SHP77 (cell line): ENCODE measurements at places on chromosomes 2 and 18.

DNA sequence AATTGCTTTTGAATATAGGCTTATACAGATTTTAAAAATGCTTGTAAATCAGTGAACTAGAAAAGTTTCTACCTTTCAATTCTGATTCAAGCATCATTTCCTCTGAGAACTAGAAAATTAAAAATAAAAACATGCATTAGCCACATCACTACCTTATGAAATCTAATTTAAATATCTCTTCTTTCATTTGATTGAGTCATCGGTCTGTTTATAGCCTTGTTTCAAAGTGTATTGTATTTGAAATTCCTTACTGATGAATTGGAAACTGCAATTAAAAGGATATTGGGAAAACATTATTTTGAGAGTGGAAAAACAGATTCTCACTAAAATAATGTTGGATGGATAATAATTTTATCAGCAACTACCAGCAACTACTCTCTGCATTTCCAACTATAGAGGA is 717.7 kb upstream of the FAM98A start:
- DNase-seq, result no peak

GRCh38 chr18:63155169-63155852 is 164.3 kb downstream of the BCL2 start:
- DNase-seq, result peak; percentile 94

GRCh38 chr2:236657215-236657614 is 87.6 kb downstream of the ACKR3 start:
- DNase-seq, result no peak

DNA sequence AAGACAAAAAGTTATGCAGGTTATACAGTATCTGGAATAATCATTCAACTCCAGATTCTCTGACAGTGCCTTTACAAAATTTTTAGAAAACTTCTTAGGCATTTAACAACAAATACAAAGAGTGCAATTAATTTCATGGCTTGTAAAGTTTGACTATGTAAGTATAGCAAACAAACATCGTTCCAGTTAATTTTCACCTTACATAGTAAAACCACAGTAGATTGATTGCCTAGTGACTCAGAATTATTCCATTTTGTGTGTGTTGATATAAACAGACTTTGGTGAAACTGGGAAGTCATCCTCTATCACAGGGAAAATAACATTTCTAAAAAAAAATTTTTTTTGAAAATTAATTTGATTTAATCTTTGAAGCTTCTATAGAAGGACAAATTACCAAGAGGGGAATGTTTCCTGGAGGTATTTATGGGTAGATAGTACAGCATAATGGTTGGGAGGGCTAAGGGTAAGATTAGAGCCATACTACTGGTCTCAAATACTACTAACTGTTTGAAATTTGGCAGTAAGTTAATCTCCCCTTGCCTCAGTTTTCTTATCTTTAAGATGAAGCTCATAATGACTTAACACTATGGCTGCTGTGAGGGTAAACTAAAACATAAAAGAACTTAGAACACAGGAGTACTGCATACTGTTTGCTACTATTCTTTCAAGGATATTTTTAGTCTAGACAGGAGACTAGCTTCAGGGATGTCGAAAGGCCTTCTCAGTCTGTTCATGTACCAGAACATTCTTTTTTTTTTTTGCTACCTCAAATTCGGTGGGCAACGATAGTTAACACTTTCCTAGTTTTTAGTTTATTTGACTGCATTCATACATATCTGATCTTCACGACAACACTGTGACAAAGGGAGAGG is 19.6 kb downstream of the NDUFAF7 start:
- no peak for DNase-seq

DNA sequence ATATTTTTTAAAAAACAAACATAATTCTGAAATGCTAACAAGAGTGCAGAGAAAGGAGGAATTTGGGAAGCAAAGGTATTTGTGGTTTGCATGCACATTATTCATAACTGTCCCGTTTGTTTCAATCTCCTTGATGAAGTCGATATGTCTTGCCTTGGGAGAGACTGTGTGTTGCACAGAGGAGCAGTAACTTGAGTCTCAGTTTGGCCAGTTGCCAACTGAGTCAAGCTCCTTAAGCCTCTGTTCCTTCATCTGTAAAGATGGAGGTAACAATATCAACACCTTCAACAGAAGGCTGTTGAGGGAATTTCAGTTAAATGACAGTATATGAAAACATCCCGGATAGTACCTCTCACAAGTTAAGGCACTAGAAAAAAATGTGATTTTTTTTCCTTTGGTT is 226.2 kb downstream of the ASXL3 start:
- DNase-seq, result no peak

GRCh38 chr2:63346411-63346810 is 241.9 kb downstream of the WDPCP start:
- no peak for DNase-seq

GRCh38 chr2:102184568-102184967 is 2.3 kb upstream of the IL1RL2 start:
- no peak for DNase-seq

GRCh38 chr2:12762976-12763375 is 46.2 kb downstream of the TRIB2 start:
- no peak for DNase-seq

GRCh38 chr2:148817210-148817708 is 57.8 kb upstream of the KIF5C start:
- DNase-seq, result peak; percentile 5

DNA sequence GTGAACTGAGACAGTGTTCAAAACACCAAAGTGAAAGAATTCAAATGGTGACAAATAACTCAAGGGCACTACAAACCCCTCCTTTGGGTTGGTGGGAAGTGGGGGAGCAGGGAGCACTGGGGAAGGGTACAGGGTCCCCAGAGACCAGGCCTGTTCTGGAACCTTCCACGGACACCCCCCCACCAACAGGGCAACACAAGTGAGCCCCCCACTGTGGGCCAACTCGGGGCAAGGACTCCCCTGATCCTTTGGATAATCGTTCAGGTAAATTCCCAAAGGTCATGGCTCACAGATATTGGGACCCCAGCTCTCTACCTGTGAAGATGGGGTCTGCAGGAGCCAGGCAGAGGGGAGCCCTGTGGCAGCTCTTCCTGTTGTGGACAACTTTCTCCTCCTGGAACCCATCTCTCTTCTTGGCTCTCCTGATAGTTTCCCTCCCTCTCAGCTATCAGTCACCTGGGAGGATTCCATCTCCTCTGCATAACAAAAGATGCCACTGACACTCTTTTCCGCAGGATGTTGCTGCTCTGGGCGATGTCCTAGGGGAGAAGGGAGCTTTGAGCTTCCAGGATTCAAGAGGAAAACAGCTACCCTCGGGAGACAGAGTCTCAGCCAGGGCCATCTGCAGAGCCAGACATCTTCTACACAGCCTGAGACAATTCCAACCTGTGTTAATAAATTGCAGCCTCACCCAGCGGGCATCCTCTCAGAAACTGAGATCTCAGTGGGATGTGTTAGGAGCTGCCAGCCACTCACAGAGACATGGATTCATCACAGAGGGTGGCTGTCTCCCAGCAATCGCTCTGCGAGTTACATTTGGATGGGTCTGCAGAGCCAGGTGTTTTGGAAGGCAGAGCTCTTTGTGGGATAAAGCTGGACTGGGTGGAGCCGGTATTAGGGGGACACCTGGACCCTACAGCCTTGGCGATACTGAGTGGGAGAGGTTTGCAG is 35.4 kb downstream of the MBP start:
- DNase-seq, result no peak

GRCh38 chr2:143150287-143150686 is 21.1 kb downstream of the ARHGAP15 start:
- DNase-seq, result no peak

DNA sequence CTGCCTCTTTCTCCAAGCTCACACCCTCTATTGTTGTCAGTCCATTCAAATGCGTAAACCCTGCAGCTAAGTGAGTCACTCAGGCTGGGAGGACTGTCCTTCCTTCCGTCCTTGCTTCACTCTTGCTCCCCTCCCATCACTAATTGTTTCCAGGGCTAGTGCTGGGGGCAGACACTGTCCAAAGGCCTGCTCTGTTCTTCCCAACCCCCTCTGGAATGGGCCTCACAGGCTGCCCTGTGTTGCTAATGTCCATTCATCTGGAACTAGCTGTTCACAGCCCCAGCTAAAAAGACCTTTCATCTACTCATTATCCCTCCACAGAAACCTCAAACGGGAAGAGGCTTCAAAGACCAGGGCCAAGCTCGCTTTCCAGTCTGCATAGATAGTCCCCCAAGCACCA is 31.9 kb upstream of the NRP2 start:
- DNase-seq, result no peak

DNA sequence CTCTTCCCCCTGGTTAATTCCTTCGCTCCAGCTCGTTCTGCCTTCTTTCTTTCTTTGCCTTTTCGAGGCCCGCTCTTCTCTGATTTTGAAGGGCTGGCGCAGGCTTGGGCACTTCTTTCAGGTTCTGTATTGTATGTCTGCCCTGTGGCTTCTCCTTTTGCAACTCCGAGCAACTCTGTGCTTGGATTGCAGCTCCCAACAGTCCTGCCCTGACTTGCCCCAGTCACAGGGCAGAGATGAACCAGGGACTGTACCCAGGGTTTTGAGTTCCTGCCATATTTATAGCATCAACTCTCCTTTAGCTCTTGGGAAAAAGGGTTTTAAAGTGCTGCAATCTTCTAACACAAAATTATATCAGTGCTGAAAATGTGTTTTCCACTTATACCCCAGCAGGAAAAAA is 31.1 kb upstream of the CD8A start:
- no peak for DNase-seq

DNA sequence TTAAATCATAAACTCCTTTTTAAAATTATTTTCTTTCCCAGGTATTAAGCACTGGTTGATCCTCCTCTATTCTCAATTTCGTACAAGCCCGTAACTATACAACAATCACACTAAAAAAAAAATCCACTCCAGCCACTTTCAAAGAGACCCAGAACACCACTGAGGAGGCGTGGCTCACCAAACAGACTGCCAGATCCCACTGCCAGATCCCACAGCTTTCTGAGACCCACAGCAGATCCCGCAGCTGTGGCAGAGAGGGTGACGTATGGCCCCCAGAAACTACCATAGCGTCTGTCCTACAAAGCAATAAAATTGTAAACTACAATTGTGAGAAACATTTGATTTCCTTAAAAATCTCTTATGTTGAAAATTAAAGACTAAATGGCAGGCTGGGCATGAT is 230.7 kb upstream of the PXDN start:
- no peak for DNase-seq

GRCh38 chr2:98454073-98454472 is 9.4 kb downstream of the INPP4A start:
- no peak for DNase-seq

- no peak for DNase-seq
These were observed 9.2 kb upstream of the PAIP2B start for GRCh38 chr2:71235930-71236587.

GRCh38 chr2:144519934-144520731 is at the start of gene ZEB2:
ZEB2 (minus strand) TSS chr2:144520119; CDS start chr2:144517350, 2,769 bp downstream.
- no peak for DNase-seq

DNA sequence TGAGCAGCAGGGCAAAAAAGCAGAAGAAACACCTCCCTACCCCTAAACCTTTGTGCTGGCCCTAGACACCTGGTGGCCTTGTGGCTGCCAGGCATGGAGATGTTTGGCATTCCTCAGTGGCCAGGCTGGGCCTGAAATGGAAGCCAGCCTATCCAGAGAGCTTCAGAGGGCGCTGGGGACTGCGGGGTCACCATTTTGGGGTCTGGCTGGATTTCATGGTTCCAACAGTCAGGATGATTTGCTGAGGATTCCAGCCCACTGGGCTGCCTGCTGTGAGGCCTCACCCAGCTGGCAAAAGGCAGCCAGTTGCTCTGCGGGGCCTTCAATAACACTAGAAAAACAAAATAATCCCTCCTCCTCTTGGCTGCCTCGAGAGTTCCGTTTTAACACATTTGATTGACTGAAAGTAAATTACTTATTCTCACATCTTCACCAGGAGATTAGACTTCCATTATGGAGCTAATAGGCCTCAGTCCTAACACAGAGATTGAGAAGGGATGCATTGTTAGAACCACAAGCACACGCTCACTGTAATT is 154.1 kb downstream of the EN1 start:
- no peak for DNase-seq

DNA sequence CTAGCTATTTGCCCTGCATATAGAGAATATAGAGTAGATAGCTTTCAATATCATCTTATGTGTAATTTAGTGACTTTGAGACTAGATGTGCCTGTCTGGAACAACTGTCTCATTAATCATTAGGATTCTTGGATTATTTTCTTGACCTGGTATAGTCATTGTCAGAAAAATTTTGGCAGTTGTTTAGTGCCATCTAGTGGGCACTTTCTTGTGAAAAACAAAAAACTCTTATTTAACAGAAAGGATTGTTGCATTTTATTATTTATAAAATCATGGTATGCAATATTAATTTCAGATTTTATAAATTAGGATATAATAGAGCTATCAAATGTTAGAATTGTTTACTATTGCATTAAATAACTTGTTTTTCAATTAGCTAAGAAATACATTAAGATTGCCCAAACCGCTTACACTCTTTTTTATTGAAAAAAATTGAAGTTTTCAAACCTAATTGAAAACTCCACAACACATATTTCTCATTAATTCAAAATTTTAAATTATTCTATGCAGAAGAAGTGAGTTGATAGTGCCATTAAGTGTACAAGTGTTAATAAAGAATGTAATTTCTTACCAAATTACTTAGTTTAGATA is 80.3 kb downstream of the DYNAP start:
- peak; percentile 17 for DNase-seq

GRCh38 chr18:21820033-21820810 is 79.6 kb downstream of the MIB1 start:
- DNase-seq, result no peak

DNA sequence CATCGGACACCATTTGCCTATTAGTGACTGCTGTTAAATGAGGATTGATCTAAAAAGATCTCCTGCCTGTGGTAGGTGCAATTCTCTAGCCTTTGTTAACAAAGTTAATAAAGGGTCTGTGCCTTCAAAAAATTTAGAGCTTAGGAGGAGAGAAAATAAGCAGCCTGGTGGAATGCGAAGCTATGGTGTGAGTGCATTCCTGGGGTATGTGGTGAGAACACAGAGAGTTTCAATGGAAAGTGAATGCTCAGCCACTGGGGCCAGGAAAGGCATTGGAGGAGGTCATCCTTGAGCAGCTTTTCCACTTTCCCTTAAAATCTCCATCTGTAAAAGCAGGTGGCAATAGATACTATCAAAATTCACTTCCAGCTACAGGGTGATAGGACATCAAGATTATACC is 331.2 kb upstream of the LRATD1 start:
- no peak for DNase-seq

GRCh38 chr2:157995117-157995516 is 106.6 kb upstream of the UPP2 start:
- DNase-seq, result no peak

DNA sequence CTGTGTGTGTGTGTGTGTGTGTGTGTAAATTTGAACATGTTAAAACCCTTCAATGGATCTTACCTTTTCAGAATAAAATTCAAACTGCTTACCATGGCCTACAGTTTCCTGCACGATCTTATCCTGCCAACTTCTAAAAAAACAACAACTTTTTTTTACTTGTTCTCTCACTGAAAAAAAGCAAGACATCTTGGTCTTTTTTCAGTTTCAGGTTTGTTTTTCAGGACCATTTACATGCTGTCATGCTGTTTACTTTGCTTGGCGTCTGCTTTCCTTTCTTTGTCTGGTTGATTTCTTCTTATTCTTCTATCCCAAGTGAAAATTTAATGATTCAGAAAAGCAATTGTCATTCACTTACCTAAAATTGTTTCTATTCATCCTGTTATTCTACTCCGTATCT is 286.3 kb upstream of the TMEFF2 start:
- DNase-seq, result no peak

GRCh38 chr2:231257763-231258162 is 59.3 kb downstream of the ARMC9 start:
- no peak for DNase-seq

- DNase-seq, result no peak
These were observed 126.0 kb downstream of the NXPH2 start for GRCh38 chr2:138654146-138654545.
